Fibroblast of lung (primary cell): ENCODE measurements at places on chromosomes 13 and 19. TPM values are rescaled to one million over a fixed set of nuclear protein-coding genes. Genes with fewer than 3 reads are reported as not detected.

DNA sequence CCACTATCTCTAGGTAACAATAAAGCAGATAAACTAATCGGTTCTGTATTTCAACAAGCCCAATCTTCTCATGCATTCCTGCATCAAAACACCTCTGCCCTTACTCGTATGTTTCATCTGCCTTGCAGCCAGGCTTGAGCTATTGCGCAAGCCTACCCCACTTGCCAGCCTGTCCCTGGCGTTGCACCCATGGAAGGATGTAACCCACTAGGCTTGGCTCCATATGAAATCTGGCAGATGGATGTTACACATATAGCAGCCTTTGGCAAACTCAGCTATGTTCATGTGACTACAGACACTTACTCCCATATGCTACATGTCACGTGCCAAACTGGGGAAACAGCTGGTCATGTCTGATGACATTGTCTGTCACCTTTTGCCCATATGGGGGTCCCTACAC, 11.9 kb upstream of the ZNF549 start:
- no peak for DNase-seq

GRCh38 chr13:97851269-97851668, 102.2 kb upstream of the IPO5 start:
- DNase-seq = no peak

GRCh38 chr13:43246382-43246781, 223.0 kb downstream of the DNAJC15 start:
- DNase-seq = no peak

The CCL25 gene
- total RNA-seq = not detected in 2 replicates

The LENG9 gene
- 14.6 and 16.7 TPM in 2 replicates for total RNA-seq

The NDUFA7 gene
- total RNA-seq = 19.3 and 33.7 TPM in 2 replicates

GRCh38 chr13:47092202-47092601, 195.3 kb upstream of the HTR2A start:
- DNase-seq = no peak

GRCh38 chr19:30856376-30856775, 484.2 kb downstream of the ZNF536 start:
- DNase-seq = no peak

- DNase-seq = peak; percentile 81
Observed at GRCh38 chr19:41298348-41298964, 11.5 kb upstream of the CCDC97 start.

- DNase-seq = no peak
Observed at GRCh38 chr19:2922987-2923386, 21.8 kb downstream of the ZNF77 start.

The TMEM190 gene
- total RNA-seq = not detected in 2 replicates

The ZNF85 gene
- total RNA-seq = 1.3 and 5.9 TPM in 2 replicates

GRCh38 chr19:45643927-45644771, 5.0 kb upstream of the EML2 start:
- no peak for DNase-seq

DNA sequence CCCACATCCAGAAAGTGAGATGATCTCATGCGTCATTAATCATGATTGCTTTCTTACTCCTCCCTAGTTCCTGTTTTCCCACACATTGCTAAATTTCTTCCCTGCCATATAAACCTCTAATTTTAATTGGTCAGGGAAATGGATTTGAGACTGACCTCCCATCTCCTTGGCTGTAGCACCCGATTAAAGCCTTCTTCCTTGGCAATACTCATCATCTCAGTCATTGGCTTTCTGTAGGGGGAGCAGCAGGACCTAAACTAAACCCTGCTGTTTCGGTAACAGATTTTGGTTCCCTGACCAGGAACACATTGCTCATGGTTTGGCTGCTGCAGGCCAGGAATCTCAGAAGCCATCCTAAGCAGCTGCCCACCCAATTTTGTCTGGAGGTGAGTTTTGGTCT, 61.7 kb downstream of the SPRYD7 start:
- DNase-seq = no peak

The STXBP2 gene
- total RNA-seq = 2.8 and 4.6 TPM in 2 replicates

GRCh38 chr13:99527301-99527700, 26.0 kb downstream of the TM9SF2 start:
- DNase-seq = no peak

- DNase-seq = no peak
Observed at GRCh38 chr19:7865262-7865911, 8.8 kb downstream of the PRR36 start.
